ENCODE measurements at places on chromosomes 2 and 18.

DNA sequence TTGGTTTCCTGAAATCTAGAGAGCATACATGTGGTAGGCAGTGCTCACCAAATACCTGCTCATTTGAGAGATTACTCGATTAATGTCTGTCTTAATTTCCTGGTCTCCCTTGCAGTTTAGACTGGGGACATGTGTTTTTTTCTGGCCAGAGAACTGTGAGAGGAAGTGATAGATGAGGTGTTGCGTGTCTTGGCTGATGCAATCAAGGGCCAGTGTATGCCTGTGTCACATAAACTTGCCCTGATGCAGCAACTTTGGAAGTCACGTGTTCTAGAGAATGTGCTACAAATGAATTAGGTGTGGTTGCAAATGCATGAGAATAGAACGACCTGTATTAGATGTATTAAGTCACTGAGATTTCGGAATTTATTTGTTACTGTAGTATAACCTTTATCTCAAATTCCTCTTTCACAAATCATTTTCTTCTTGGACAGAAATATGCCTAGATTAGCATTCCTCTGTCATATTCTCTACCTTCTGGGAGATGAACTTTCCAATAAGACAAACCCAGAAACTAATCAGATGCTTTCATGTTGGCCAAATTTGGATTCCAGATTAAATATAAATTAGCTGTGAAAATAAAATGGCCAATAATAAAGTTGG lies 9.9 kb upstream of the IL1A start:
- DNase-seq, result no peak

DNA sequence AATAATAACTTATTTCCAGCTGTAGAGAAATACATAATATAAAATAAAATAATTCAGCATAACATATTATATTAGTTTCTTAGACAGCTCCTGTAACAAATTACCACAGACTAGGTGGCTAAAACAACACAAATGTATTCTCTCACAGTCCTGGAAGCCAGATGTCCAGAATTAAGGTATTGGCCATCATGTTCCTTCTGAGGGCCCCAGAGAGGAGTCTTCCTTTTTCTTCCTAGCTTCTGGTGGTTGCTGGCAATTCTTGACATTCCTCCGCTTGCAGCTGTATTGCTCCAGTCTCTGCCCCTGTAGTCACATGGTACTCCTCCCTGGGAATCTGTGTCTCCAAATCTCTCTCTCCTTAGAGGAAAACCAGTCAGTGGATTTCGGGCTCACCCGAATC lies 146.8 kb downstream of the RBM43 start:
- no peak for DNase-seq

GRCh38 chr2:215749092-215749957 lies 264.0 kb downstream of the MREG start:
- no peak for DNase-seq

DNA sequence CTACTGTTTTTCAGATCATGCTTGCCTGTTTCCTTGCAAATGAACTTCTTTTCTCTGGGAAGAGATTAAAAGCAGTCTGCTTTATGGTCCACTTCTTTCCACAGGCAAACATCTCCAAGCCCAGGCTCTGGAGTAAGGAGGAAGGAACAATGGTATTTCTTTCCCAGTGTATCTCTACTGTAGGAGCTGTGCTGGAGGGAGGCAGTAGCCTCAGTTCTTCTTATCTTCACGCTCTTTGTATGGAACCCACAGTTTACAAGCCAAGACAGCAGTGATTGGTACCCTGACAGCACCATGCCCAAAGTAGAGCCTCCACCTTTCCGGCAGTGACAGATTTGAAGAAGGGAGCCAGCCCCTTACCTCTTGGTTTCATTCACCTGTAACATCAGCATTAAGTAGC lies 35.2 kb downstream of the SPOPL start:
- DNase-seq, result no peak

DNA sequence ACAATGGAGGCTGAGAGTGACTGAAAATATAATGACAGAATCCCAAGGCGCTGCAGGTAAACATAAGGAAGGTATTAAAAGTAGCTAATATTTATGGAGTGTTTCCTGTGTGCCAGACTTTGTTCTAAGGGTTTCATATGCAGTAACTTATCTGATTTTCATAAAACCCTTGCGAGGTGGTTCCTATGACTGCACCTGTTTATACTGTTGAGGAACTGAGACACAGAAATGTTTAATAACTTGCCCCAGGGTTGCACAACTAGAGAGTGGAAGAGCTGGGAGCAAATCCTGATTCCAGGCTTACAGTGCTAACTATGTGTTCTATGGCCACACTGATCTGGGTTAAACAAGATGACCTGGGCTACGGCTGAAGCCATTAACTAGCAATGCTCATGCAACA lies 2.4 kb downstream of the SP110 start:
- no peak for DNase-seq

GRCh38 chr18:35592298-35592697 lies 10.8 kb downstream of the GALNT1 start:
- DNase-seq, result no peak

GRCh38 chr2:208222351-208222750 lies 32.5 kb downstream of the IDH1 start:
- DNase-seq, result no peak

DNA sequence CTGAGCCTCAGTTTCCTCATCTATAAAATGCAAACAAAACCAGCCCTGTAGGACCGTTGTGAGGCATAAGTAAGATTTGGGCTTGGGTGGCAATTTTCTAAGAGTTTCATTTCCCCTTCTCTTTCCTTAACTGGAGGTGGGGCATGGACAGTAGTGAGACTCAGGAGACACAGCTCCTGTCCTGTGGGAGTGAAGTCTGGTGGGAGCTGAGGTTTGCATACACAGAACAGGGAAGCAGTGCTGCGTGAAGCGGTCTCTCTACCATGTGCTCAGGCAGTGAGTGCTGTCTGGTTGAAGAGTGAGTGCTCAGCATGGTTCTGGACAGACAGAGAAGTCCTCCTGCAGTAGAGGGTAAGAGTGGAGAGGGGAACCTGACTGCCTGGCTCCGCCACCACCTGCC lies 62.3 kb upstream of the MCFD2 start:
- no peak for DNase-seq

- no peak for DNase-seq
Measured at GRCh38 chr18:57863706-57864105, 60.6 kb upstream of the ATP8B1 start.

DNA sequence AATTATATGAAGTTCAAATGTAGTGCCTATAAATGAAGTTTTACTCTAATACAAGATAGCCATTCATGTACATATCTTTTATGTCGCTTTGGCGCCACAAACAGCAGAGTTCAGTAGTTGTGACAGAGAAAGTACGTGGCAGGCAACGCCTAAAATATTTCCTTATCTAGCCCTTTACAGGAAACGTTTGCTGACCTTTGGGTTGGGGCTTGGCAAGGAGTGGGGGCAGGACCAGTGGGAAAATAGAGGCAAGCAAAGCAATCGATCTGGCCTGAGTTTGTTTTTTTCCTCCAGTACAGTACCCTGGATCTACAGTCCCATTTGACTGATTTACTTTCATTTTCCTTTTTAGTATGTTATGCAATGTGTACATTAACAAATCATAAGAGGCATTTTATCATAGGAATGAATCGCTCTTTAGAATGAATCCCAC lies 13.1 kb downstream of the CCDC68 start:
- peak; percentile 6 for DNase-seq

DNA sequence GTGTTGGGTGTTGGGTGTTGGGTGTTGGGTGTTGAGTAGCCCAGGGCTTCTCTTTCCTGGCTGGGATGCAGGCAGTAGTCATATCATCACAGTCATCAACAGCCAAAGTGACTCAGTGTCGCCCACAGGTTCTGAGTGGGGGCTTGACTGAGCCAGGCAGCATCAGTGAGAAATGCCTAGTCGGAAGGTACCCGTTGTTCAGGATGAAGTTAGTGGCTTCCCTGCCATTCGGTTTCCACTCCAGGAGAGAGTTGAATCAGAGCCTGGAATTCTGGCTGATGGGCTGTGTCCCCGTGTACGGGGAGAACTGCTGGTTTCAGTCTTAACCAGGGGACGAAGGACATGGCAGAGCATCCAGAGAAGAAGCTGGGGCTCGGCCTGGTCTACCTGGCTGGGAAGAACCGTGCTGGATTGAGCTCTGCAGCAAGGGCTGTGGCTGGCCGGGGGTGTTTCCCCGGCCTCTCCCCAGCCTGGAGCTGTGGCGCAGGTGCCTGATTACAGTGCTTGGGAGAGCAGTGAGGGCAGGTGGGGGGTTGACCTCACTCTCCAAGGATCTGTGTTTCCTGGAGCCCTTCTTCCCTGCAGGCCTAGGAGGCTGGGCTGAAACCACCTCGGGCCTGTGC lies 49.4 kb downstream of the AGAP1 start:
- DNase-seq, result no peak

GRCh38 chr2:63698786-63699548 lies 110.2 kb downstream of the MDH1 start:
- no peak for DNase-seq

GRCh38 chr2:216713691-216714336 lies 18.5 kb upstream of the IGFBP5 start:
- no peak for DNase-seq

GRCh38 chr18:55093808-55094207 lies 134.5 kb upstream of the CCDC68 start:
- no peak for DNase-seq

DNA sequence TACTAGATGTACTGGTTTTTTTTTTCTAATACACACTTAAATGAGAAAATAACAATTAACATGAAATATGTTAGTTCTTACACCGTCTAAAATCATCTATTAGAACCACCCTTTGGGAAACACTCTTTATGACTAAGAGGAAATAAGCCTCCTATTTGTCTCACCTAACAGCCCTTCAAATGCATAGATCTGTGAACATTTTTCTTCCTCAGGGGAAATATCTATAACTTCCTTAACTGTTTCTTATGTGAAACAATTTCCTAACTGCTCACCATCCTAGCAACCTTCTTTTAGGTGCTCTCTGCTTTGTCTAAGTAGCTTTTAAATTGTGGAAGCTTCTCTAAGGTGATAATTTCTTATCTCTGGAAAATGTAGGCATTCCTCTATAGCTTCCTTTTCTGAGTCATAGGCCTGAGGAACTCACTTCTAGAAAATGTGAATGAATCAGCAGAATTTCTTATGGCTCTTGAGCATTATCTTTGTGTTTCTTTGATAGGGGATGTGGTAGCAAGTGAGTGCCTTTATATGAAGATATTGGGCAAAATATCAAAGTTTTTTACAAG lies 56.1 kb downstream of the CNTNAP5 start:
- no peak for DNase-seq

GRCh38 chr2:96502891-96503636 lies 2.1 kb downstream of the NEURL3 start:
- no peak for DNase-seq

DNA sequence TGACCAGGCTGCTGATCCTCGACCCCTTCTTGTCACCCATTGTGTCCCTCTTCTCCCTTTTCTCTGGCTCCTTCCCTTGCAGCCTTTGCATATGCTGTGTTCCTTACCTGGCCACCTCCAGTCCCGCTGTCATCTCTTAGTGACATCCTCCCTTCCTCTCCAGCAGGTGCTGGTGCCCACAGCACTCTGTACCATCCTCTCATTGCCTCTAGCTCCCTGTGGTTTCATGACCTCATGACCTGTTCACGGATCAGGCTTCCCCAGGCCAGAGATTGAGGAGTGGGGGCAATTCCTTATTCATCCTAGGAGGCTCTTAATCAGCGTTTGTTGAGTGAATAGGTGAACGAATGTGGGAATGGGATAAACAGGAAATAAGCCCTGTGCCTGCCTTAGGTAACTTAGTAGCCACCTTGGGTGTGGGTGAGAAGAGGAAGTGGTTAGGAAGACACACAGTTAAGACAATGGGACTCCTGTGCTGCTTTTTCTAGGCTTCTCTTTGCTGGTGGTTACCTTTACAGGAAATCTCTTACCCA lies 35.5 kb downstream of the ITGA6 start:
- DNase-seq, result no peak

GRCh38 chr2:8193146-8193545 lies 488.7 kb upstream of the ID2 start:
- no peak for DNase-seq

DNA sequence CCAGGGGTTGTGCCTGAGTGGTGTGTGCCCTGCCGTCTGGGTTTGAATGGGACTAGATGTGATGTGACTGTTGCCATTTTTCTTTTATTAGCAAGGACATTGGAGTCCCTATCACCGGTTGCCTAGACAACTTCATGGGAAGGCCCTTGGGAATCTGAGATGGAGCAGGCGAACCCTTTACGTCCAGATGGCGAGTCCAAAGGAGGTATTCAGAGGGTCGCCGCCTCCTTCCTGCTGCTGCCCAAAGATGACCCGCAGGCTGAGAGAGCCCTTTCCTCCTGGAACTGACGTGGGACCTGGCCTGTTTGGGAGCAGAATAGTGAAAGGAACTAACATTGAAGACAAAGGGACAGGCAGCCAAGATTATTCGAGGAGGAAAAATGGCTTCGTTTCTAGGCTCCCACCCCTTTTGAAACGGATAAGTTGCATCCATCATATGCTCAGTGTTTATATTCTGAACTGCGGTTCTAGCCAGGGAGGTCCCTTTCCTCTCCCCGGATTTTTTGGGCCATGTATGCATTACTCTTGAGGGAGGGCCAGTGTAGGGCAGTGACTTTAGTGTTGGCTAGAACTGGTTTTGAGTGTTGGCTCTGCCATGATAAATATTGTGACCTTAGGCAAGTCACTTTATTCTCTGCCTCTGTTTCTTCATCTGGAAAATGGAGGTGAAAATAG lies 673 bp downstream of the CENPO start:
- DNase-seq, result no peak

DNA sequence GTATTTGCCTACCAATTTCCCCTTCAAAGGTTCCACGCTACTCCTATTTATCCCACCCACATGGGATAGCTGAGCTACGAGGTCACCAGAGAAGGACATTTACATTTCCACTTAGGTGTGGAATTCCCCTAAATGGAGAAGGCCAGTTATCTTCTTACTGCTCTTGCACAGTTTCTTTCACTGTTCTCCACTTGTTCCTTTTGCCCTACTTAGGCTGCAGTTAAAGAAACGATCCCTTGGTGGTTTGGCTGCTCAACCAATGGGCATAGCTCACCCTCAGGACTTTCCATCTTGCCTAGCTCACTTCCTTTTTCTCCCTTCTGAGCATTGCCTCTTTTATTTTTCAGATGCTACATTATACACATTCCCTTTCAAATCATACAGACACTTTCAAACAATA lies 11.2 kb upstream of the NABP1 start:
- no peak for DNase-seq

DNA sequence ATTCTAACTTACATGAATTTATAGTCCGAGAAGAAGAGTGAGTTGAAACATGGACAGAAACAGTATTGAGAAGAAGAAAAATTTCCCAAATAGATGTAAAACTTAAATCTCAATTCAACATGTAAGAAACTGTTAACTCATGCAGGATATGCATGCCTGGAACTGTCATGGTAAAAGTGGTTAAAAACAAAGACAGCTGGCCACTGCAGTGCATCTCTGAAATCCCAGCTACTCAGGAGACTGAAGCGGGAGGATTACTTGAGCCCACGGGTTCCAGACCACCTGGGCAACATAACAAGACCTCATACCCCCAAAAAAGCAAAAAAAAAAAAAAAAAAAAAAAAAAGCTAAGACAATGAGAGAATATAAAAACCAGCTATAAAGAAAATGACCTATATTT lies 93.0 kb upstream of the TTC27 start:
- DNase-seq, result no peak

- no peak for DNase-seq
Measured at GRCh38 chr18:53375621-53376020, 848.8 kb downstream of the MBD2 start.
